ENCODE measurements at places on chromosomes 5 and 9.

DNA sequence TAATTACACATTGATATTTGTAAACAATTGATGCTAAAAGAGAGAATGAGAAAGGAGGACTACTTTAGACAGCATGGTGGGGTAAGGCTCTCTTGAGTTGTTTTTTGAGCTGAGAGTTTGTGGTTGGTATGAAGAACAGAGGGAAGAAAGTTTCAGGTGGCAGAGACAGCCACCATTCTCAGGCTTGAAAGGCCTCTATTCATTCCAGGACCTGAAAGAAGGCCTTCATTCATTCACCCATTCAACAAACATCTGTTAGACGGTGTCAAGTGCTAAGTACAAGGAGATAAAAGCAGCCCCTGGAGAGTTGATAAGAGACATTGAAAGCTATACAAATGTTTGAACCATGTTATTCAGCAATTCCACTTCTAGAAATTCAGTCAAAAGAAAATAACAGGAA is 21.7 kb upstream of the ADAM19 start:
- DNase-seq = no peak

GRCh38 chr9:99058964-99059921 is 45.7 kb upstream of the TGFBR1 start:
- DNase-seq = peak; percentile 36

DNA sequence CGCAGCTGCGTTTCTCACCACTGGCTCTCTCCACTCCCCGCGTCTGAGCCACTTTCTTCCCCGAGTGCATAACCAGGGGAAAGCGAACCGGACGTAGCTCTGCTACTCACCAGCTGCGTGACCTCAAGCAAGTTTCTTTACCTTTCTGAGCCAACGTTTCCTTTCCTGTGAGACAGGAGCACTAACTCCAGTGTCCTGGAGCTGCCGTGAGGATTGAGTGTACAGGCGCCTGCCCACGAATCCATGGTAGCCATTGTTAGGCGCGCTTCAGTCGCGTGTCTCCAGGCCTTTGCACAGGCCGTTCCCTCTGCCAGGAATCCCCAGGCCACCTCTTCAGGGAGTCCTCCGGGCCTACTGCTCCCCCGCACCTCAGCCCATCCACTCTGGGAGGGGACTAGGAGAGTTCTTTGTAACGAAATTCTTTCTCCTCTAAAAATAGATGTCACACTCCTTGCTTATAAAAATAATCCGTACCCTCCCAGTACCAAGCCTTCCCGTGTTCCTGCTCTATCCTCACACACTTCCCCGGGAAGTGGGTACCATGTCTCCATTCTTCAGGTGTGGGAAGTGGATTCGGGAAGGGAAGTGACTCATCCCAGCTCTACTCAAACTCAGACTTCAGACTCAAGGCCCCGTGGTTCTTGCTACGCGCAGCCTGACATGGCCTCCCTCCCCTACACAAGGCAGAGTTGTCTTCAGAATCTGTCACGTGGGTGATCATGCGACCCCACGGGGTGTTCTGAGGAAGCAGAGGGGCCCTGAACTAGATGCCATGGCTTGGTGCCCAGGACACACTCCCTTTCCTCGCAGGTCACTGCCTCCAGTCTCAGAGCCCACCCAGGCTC is 16.1 kb upstream of the CRB2 start:
- peak; percentile 35 for DNase-seq

DNA sequence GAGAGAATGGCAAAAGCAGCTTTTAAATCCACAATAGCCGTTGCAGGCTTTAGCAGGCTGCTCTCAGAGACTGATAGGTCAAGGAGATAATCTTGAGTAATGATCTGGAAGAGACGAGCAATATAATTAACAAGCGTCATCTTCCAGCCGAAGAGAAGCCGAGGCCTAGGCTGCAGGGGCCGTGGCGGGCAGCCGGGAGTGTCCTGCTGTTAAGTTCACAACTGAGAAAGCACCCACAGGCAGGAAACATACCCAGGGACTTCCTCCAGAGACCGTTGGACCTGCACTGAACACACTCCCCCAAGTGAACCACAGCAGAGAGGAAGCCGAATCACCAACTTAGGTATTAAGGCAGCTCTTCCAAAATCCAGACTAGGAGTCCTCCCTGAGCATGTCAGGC is 182.3 kb downstream of the IRX2 start:
- DNase-seq = no peak

GRCh38 chr9:86577420-86578333 is 223.5 kb upstream of the TUT7 start:
- DNase-seq = no peak
